ENCODE measurements at places on chromosomes 11 and 22.

- no peak for DNase-seq
Measured at GRCh38 chr11:59729834-59730233, 16.2 kb upstream of the OR10V1 start.

- no peak for DNase-seq
Measured at GRCh38 chr11:133917921-133918607, 38.7 kb downstream of the IGSF9B start.

DNA sequence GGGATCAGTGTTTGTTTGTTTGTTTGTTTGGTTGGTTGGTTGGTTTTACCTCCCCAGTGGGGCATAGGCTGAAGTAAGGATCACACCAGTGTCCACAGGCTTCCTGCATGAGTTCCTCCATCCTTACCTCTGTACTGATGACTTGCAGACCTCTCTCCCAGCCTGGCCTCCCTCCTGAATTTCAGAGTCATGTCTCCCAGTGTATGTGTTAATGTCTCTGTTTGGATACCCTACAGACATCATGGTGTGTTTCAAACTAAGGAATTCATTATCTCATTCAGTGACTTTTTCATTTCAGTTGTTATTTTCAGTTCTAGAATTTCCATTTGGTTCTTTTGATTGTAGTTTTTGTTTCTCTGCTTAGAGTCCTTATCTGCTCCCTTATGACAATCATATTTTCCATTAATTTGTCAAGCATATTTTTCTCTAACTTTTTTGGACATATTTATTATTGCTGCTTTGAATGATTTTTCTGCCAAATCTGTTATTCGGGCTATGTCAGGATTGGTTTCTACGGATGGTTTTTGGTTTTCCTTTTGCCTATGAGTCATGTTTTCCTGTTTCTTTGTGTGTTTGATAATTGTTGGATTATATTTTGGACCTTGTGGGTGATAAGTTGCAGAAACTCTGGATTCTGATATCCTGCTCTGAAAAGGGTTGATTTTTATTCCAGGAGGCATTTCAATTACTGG is 23.6 kb downstream of the MYEOV start:
- DNase-seq = no peak

DNA sequence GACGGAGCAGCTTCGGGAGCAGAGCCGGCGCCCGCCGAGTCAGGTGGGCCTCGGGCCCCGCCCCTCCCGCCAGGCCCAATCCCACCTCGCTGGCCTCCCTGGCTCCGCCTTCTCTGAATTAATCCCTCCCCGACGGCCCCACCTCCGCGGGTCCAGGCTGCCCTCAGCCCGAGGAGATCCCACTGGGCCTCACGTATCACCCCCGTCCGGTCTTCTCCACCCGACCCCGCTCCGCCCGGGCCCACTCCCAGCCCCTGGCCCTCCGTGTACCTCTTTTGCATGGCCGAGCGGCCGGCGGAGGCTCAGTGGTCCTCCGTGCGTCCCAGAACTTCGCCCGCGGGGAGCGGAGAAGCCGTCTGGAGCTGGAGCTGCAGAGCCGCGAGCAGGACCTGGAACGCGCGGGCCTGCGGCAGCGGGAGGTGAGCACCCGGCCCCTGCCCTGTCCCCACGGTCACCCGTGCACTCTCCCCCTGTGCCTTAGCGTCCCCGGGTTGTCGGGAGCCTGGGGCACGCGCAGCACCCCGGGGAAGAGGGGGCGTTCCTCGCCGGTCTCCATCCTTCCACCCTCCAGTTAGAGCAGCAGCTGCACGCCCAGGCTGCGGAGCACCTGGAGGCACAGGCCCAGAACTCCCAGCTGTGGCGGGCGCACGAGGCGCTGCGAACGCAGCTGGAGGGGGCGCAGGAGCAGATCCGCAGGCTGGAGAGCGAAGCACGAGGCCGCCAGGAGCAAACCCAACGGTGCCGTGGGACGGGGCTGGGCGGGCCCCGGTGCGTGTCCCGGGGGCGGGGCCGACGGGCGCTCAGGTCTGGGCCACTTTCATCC is 2.2 kb upstream of the CD151 start:
- DNase-seq = peak; percentile 83

DNA sequence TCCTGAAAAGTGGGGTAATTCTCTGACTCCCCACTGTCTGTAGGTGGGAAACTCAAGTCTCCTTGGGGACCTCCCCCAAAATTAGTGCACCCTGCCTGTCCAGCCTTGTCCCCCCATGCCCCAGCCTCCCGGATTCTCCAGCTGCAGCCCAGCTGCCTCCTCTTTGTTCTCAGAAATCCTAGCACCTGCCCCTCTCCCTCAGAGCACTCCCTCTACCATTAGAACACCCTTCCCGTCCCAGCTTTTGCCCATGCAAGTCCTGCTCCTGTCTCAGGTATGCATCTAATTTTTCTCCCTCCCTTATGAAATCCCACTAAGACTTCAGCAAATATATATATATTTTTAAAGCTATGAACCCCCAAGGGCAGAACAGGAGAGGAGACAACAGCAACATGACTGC is 37.3 kb downstream of the LRFN4 start:
- no peak for DNase-seq

DNA sequence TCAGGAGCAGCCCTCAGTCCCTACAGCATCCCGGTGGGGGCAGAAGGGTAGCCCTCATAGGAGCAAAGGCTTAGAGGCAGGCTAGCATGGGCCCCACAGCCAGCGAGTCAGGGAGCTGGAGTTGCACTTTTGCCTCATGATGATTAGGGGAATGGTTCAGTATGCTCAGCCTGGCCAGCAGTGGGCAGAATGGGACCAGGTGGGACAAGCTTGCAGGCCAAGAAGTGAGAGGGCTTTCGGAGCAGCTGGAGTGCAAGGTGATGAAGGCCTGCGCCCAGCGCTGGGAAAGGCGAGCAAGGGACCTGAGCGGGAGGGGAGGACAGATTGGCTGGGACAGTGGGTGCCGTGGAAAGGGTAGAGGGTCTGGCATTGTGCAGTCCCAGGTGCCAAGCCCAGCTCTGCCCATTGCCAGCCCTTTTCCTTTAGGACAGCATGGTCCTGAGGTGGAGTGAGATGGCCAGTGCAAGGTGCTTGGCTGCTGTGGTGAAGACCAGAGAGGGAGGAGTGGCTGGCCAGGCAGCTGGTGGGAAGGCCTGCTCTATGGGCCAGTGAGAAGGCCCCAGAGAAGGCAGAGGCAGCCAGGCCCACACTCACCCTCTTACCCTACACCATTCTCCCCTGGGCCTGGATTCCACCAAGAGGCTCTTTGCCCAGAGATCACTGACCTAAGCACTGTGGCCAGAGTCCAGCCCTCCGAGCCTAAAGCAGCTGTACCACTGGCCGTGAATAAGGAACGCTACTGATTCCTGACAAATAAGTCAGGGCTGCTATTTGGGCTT is 47.9 kb upstream of the SUSD2 start:
- DNase-seq = no peak

DNA sequence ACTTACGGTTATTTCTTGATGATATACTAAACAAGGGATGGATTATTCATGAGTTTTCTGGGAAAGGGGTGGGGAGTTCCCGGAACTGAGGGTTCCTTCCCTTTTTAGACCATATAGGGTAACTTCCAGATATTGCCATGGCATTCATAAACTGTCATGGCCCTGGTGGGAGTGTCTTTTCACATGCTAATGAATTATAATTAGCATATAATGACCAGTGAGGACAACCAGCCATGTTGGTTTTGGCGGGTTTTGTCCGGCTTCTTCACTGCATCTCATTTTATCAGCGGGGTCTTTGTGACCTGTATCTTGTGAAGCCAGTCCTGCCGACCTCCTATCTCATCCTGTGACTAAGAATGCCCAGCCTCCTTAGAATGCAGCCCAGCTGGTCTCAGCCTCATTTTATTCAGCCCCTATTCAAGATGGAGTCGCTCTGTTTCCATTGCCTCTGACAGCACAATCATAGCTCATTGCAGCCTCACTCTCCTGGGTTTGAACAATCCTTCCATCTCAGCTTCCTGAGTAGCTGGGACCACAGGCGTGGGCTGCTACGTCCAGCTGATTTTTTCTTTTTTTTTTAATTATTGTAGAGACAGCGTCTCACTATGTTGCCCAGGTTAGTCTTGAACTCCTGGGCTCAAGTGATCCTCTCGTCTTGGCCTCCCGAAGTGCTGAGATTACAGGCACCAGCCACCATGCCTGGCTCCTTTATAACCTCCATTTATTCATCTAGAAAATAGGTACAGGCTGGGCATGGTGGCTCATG is 52.6 kb upstream of the EMID1 start:
- no peak for DNase-seq

DNA sequence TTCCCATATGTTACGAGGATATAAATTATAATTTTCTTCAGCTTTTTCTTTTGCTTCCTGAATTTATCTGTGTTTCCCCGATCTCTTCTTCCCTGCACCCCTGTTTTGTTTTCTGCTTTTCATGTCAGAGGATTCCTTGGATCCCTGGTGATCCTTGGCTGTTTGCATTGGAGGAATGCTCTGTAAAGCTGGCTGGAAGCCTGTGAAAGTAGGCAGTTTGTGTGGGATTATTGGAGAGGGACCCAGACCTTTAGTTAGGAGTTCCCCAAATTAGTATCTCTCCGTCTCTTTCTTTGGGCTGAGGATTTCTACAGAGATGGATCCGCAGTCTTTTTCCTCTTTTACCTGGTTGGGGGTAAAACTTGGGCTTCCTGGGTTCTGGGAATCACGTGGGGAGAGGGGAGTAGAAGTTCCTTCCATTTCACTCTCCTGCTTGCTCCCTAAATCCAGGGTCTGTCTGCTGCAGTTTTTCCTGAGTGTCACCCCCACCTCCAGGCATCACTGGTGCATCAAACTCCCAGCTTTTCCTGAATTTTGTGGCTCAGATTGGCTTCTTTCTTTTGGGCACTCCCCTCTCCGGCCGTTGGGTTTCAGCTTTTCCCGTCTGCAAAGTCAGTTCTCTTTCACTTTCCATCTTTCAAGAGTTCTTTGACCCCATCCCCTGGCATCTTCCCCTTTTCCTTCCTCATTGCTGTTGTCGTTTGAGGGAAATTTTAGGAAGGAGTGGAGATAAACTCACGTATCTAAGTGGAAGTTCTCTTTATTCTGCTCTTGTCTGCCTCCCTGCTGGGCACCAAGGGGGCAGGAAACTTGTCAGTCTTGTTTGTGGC is 79.1 kb upstream of the ALX4 start:
- DNase-seq = no peak

DNA sequence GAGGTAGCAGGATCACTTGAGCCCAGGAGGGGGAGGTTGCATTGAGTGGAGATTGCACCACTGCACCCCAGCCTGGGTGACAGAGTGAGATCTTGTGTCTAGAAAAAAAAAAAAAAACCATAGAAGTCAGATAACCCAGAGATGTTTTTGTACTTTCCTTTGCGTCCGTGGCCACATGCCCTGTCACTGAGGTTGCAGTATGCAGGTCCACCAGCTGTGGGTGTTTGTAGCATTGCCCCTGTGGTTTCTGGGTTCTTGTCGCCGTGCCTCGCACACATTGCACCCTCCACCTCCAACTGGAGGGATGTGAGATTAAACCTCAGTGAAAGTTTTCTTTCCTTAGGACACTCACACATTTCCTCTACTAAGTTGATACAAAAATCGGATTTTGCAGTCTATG is 70.3 kb downstream of the TNRC6B start:
- no peak for DNase-seq

- DNase-seq = no peak
Measured at GRCh38 chr11:131914361-131914774, 544.0 kb downstream of the NTM start.

DNA sequence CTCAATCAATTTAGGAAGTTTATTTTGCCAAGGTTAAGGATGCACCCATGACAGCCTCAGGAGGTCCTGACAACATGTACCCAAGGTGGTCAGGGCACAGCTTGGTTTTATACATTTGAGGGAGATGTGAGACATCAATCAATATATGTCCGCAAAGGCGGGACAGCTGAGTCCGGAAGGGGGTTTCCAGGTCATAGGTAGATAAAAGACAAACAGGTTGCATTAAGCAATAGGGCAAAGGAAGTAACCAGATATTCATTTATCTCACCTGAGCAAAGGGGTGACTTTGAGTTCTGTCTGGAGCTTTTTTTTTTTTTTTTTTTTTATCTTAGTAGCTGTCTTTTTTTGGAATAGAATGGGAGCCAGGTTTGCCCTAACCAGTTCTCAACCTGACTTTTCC is 2.0 kb upstream of the TRIM34 start:
- no peak for DNase-seq

- no peak for DNase-seq
Measured at GRCh38 chr11:129275828-129276227, 83.7 kb upstream of the ARHGAP32 start.

- peak; percentile 60 for DNase-seq
Measured at GRCh38 chr11:131064373-131064991, 148.2 kb upstream of the SNX19 start.

- DNase-seq = no peak
Measured at GRCh38 chr11:107307991-107308390, 149.6 kb downstream of the CWF19L2 start.

GRCh38 chr11:36738292-36738861 is 140.3 kb upstream of the RAG2 start:
- DNase-seq = no peak

GRCh38 chr11:126815111-126815510 is 185.5 kb downstream of the KIRREL3 start:
- DNase-seq = no peak

GRCh38 chr11:83723999-83724398 is 437.8 kb upstream of the CCDC90B start:
- peak; percentile 8 for DNase-seq

- no peak for DNase-seq
Measured at GRCh38 chr11:99489581-99489980, 468.8 kb downstream of the CNTN5 start.

GRCh38 chr11:34458525-34458924 is 19.8 kb downstream of the CAT start:
- no peak for DNase-seq

DNA sequence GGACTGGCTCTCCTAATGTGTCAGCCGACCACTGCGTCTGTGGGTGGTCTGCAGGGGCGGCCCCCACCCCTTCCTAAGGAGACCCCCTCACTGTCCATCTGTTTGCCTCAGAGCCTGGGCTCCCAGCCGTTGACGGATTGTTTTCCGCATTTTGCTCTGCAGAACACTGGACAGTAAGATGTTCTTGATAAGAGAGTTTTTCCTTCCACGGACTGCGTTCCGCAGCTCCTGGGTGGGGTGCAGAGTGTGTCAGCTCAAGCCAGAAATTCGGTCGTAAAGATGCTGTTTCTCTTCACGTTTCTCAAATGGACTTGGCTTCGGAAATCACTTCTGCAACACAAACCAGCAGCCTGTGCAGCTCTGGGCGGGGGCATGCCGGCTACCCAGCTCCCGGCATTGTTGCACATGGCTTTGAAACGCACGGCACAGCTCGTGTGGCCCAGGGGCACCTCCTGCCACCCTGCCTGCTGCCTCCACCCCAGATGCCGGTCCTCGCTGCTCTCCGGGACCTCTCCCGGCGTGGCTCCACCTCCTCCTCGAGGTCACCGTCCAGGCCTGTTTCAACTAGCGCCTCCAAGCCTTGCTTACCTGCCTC is 2.9 kb upstream of the MRGPRG start:
- no peak for DNase-seq

All from NCI-H748 treated with DMSO at 0.1 percent for 48 hours (cell line).